ENCODE measurements at places on chromosomes 13 and 19. TPM values are rescaled to one million over a fixed set of nuclear protein-coding genes. Genes with fewer than 3 reads are reported as not detected.

GRCh38 chr13:71149046-71149445 lies 718.0 kb downstream of the DACH1 start:
- no peak for DNase-seq

- DNase-seq = peak; percentile 3
Observed at GRCh38 chr19:6947745-6948144, 60.4 kb downstream of the ADGRE1 start.

GRCh38 chr19:15977690-15978089 lies 28.9 kb downstream of the OR10H4 start:
- DNase-seq = no peak

GRCh38 chr19:2048104-2048958 lies 2.7 kb downstream of the MKNK2 start:
- DNase-seq = no peak

DNA sequence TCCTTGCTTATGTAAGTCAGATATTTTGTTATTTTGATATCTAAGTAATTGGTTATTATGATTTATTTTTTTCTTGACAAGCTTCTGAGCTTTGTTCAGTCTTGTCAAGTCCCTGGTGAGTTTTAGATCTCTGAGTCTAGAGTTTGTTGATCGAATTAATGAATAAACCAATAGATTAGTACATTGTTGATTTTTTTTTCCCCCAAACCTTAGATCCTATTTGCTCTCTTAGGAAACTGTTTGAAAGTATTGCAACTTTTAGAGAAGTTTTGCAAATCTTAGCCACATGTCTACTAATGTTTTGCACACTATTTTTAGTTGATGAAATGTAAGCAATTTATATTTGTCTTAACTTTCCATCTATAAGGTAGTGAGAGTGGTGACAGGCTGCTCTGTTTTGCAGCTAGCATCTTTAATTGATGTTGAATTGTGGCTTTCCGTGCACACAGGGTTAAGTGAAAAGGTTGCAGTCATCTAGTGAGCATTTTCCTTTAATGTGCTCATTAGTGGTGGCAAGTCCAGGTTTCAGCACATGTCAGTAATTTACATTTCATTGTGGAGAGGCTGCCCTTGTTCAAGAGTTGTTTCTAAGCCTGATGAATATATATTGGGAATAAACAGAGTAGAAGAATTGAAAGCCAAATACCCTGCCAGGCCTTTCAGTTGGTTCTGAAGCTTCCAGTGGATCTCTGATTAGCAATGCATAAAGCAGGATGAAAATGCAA lies 86.3 kb downstream of the PCCA start:
- no peak for DNase-seq

DNA sequence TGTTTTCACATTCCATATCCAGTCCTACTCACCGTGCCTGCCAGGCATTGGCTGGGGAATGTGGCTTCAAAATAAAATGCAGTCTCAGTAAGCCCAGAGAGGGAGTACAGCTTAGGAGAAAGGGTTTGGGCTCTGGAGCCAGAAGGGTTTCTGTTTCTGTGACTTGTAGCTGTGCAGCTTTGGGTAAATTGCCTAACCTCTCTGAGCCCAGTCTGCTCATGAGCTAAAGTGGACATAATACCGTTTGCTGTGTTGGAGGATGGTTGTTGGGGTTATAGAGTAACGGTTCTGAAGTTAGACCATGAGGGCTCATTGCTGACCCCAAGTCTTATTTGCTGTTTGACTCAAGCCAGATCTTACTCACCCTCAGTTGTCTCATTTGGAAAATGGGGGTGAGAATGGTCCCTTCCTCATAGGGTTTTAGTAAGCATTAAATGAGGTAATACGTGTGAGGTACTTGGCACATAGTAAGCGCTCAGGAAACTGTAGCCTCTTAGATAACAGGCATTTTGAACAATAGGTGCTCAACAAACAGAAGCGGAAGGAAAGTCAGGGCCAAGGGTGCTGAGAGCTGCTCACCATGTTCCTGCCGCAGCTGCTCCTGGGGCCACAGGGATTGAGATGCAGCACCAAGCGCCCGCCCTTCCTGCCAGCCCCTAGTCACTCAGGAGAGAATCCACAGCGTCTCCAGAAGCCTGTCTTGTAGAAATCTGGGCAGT lies 45.5 kb downstream of the C13orf42 start:
- DNase-seq = no peak

DNA sequence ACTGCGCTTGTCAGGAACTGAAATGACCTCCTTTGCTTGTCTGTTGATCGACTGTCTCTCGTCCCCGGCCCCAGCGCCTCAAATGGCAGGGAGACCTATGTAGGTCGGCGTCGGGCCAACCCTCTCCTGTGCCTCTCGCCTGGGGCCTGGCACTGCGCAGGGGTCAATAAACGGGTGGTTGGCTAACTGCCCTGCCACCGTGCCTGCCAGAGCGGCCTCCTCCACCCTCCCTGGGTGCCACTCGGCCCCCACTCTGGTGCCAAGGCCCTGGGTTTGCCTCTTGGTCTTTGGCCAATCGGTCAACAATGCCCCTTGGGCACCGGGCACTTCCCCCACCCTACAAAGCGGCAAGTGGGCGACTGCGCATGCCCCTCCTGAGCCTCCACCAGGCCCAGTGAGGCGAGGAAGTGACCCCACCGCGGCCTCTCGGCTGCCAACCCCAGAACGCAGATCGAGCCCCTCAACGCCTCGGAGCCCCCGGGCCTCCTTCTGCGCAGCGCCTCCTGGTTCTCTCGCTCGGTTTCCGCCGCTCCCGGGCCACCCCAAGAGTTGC lies 1.1 kb downstream of the KEAP1 start:
- DNase-seq = peak; percentile 33

DNA sequence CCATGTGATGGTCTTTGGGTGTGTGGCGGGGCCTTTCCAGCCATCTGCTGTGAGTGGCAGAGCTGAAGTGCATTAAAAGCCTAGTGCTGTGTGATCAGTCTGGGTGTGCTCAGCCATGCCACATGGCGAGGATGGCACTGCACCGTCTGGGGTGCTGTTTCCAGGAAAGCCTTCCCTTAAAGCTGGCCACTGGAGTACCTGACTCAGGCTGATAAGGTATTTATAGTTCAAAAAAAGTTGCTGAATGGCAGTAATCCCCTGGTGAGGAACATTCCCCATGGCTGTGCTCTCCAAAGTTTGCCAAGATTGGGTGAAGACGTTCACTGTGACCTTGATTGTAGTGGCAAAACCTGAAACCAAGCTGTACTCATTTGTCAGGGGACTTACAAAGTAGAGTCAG lies 6.0 kb downstream of the GPI start:
- DNase-seq = no peak

DNA sequence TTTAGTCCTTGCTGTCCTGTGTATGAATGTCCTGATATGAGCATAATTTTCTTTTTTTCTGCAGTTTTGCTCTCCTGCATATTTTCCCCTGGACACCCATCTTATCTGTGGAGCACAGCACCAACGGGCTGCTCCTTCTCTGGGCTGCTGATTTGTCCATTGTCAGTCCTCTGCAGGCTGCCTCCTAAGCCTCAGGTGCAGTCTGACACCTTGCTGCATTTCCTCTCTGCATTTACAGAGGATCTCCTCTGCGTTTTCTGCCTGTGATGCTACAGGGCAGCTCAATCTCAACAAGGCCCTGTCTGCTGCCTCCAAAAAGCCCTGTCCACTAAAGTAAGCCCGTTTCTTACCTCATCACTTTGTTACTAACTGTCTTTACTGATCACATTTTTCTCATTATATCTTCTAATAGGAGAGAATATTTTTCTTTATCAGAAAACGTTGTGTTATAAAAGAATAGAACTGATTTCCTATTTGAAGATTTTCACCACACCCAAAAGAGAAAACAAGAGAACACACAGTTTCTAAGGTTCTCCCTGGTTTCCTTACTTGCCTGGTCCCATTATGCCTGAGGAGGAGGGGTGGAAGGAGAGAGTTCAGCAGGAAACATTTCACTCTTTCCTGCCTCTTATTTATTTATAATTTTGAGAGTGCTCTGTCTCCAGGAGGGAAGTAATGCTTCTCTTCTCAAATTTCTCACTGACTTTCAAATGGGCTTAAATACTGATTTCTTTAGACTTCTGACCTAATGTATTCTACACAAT lies 65.6 kb upstream of the TDRD3 start:
- no peak for DNase-seq

DNA sequence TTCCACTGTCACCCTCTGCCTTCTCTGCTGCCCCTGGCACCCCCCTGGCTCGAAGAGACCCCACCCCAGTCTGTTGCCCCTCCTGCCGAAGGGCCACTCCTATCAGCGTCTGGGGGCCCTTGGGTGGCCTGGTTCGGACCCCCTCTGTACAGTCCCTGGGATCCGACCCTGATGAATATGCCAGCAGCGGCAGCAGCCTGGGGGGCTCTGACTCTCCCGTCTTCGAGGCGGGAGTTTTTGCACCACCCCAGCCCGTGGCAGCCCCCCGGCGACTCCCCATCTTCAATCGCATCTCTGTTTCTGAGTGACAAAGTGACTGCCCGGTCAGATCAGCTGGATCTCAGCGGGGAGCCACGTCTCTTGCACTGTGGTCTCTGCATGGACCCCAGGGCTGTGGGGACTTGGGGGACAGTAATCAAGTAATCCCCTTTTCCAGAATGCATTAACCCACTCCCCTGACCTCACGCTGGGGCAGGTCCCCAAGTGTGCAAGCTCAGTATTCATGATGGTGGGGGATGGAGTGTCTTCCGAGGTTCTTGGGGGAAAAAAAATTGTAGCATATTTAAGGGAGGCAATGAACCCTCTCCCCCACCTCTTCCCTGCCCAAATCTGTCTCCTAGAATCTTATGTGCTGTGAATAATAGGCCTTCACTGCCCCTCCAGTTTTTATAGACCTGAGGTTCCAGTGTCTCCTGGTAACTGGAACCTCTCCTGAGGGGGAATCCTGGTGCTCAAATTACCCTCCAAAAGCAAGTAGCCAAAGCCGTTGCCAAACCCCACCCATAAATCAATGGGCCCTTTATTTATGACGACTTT lies 2.0 kb downstream of the ZFP36 start:
- DNase-seq = no peak

DNA sequence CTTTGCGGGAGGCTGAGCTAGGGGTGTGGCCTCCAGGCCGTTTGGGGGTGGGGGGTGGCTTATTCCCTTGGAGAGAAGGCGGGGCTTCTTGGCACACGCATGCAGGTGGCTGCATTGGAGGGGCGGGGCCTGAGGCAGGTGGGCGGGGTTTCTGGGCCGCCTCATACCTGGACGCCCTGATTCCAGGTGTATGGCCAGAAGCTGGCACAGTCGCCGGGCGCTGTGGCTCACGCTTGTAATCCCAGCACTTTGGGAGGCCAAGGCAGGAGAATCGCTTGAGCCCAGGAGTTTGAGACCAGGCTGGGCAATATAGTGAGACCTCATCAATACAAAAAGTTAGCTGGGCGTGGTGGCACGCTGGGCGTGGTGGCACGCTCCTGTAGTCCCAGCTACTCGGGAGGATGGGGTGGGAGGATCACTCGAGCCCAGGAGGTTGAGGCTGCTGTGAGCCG lies 7.8 kb downstream of the ABCA7 start:
- DNase-seq = no peak

- no peak for DNase-seq
Observed at GRCh38 chr19:44753932-44754749, 5.6 kb downstream of the BCL3 start.

CYP2F1 gene
- not detected for polyA plus RNA-seq

FUT3 gene
- polyA plus RNA-seq = 1.6 TPM
